ENCODE measurements at places on chromosomes 3 and 15. TPM values are rescaled to one million over a fixed set of nuclear protein-coding genes. Genes with fewer than 3 reads are reported as not detected.

DNA sequence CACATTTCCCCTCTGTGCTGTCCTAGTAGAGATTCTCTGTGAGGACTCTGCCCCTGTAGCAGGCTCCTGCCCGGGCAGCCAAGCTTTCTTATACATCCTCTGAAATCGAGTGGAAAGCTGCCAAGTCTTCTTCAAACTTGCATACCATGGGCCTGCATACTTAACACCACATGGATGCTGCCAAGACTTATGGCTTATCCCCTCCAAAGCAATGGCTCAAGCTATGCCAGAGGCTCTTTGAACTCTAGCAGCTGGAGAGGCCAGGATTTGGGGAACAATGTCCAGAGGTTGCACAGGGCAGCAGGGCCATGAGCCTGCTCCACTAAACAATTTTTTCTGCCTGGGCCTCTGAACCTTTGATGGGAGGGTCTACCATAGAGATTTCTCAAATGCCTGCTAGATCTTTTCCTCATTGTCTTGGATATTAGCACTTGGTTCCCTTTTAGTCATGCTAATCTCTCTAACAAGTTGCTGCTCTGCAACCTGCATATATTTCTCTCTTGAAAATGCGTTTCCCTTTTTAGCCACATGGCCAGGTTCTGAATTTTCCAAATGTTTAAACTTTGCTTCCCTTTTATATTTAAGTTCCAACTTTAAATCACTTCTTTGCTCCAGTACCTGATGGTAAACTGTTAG, 6.1 kb upstream of the PLSCR4 start:
- H3K4me1 ChIP-seq = peaks cover 3% of the 10 kb centered on the region
- DNase-seq = peak; percentile 34
- H3K27me3 ChIP-seq = no peaks in the 10 kb centered on the region
- no peak overlapping the region for H3K4me3 ChIP-seq

The GOLGA8S gene
- total RNA-seq = not detected

GRCh38 chr15:39741258-39741657, 41.4 kb downstream of the FSIP1 start:
- H3K4me3 ChIP-seq = no peak overlapping the region
- no peaks in the 10 kb centered on the region for H3K27me3 ChIP-seq
- DNase-seq = no peak
- peaks cover 11% of the 10 kb centered on the region for H3K4me1 ChIP-seq

DNA sequence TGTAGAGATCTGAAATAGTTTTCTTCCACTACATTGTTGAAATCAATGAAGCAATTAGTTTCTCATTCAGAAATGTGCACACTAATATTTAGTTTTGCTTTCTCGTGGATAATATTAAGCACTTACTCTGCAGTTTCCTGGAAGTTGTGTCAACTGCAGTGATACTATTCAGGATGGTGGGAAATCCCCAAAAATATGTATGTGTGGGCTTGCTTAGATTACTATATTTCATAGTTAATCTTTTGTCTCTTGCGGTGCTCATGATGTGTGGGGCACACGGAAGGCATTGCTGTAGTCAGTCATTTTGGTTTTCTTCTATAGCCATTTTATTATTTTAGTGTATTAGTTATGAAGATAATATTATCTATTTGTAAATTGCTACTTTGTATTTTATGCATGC, 19.7 kb downstream of the RAB11A start:
- no peak overlapping the region for H3K4me3 ChIP-seq
- no peaks in the 10 kb centered on the region for H3K27me3 ChIP-seq
- H3K36me3 ChIP-seq = peaks cover 47% of the 10 kb centered on the region
- no peak overlapping the region for H3K27ac ChIP-seq
- H3K4me1 ChIP-seq = no peaks in the 10 kb centered on the region

DNA sequence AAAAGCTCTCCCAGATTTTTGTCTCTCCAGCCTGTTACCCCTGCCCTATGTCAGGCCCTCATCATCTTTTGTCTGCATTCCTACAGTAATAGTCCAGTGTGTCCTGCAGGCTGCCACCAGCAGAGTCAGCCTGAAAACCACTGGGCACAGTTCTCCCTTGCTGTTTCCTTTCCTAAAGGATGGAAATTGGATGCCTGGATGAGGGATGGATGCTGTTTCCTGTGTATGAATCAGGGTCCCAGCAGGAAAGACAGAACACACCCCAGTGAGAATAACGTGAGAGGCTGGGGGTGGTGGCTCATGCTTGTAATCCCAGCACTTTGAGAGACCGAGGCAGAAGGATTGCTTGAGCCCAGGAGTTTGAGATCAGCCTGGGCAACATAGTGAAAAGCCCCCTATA, 3.3 kb upstream of the SNX33 start:
- H3K27me3 ChIP-seq = no peaks in the 10 kb centered on the region
- no peak overlapping the region for H3K27ac ChIP-seq
- H3K36me3 ChIP-seq = no peaks in the 10 kb centered on the region
- H3K4me1 ChIP-seq = no peaks in the 10 kb centered on the region
- no peak for DNase-seq

DNA sequence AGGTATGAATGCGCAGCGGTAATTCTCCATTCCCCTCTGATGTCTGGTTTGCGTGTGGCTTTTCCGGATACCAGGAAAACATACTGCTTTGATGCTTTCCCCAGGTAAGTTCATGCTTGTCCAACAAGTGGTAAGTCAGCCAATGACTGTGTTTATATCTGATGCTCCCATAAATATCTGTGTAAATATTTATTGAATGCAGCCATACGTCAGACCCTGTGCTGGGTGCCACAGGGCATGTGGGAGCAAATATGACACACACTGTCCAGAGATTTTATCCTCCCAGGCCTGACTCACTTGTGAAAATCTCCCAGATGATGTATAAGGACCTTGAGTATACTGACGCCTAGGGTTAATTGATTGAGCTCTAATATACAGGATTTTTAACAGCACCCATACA, 29.6 kb upstream of the CEMIP start:
- no peaks in the 10 kb centered on the region for H3K27me3 ChIP-seq
- no peaks in the 10 kb centered on the region for H3K4me1 ChIP-seq
- no peak overlapping the region for H3K27ac ChIP-seq
- no peaks in the 10 kb centered on the region for H3K36me3 ChIP-seq

DNA sequence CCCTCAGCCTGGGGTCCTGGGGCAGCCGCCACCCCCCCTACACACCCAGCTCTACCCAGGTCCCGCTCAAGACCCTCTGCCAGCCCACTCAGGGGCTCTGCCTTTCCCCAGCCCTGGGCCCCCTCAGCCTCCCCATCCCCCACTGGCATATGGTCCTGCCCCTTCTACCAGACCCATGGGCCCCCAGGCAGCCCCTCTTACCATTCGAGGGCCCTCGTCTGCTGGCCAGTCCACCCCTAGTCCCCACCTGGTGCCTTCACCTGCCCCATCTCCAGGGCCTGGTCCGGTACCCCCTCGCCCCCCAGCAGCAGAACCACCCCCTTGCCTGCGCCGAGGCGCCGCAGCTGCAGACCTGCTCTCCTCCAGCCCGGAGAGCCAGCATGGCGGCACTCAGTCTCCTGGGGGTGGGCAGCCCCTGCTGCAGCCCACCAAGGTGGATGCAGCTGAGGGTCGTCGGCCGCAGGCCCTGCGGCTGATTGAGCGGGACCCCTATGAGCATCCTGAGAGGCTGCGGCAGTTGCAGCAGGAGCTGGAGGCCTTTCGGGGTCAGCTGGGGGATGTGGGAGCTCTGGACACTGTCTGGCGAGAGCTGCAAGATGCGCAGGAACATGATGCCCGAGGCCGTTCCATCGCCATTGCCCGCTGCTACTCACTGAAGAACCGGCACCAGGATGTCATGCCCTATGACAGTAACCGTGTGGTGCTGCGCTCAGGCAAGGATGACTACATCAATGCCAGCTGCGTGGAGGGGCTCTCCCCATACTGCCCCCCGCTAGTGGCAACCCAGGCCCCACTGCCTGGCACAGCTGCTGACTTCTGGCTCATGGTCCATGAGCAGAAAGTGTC, 30.2 kb downstream of the PTPN23 start:
- peaks cover 12% of the 10 kb centered on the region for H3K4me1 ChIP-seq
- no peaks in the 10 kb centered on the region for H3K27me3 ChIP-seq
- H3K4me3 ChIP-seq = no peak overlapping the region
- no peak overlapping the region for H3K27ac ChIP-seq
- no peak for DNase-seq

DNA sequence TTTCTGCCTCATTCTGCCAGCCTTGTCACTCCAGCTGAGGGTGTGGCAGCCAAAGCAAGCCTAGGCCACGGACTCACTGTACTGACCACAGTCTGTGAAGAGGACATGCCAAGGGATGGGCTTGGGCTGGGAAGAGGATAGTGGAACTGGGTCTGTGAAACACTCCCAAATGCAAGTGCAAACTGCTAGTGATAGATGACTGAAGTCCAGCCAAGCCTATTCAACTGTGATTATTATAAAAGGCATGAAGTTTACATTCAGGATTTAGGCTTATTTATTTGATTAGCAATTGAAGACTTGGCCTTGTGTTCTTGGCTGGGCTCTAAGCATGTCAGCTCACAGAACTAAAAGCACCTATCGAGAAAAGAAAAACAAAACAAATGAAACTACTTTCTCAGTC, 84.9 kb upstream of the UBE2E1 start:
- no peaks in the 10 kb centered on the region for H3K36me3 ChIP-seq
- no peaks in the 10 kb centered on the region for H3K27me3 ChIP-seq
- H3K4me1 ChIP-seq = 0 out of 2 replicates have a peak, but pooled peaks cover 3% of the 10 kb centered on the region
- no peak overlapping the region for H3K27ac ChIP-seq
- DNase-seq = no peak
- H3K4me3 ChIP-seq = no peak overlapping the region

The GOLGA6A gene
- not detected for total RNA-seq

DNA sequence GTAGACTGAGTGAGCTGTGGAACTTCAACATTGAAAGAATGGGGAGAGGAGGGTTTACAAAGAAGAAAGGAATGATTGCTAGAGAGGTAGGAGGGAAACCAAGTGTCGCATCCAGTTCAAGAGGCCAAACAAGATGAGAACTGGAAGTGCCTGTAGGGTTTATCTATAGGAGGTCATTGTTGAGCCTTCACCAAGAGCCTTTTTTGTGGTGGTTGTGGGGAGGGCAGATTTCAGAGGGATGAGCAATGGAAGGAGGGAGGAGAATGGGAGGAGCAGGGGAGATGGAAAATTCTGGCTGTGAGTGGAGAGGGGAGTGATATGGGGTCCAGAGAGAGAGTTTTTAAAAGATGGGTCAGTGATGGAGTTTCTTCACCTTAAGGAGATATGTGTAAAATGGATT, 8.5 kb downstream of the PDIA5 start:
- DNase-seq = no peak
- peaks cover 20% of the 10 kb centered on the region for H3K4me1 ChIP-seq
- no peak overlapping the region for H3K27ac ChIP-seq
- no peaks in the 10 kb centered on the region for H3K36me3 ChIP-seq

DNA sequence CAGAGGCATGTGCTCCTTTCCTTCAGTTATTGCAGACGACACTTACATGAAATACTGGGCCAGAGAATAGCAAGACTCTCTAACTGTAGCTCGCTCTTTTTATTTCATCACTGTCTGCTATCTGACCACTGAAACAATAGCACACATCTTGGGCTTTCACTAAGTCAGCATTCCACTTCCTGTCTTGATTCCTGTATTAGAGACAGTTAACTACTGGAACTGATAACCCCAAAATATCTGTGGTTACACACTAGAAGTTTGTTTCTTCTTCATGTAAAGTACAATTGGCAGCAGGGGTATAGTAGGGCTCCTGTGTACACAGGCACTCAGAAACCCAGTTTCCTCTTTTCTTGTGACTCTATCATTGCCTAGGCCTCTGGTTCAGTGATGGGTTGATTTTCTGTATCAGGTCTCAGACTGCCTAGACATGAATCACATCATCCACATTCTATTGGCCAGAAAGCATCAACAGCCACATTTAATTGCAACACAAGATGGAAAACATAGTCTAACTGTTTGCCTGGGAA, 230.2 kb upstream of the CD96 start:
- peak; percentile 57 for DNase-seq
- H3K27me3 ChIP-seq = no peaks in the 10 kb centered on the region
- H3K36me3 ChIP-seq = no peaks in the 10 kb centered on the region
- peaks cover 49% of the 10 kb centered on the region for H3K4me1 ChIP-seq
- H3K4me3 ChIP-seq = no peak overlapping the region
- H3K27ac ChIP-seq = peak overlapping the region; percentile 46

The BHLHE40 gene
- total RNA-seq = 6.3 TPM

DNA sequence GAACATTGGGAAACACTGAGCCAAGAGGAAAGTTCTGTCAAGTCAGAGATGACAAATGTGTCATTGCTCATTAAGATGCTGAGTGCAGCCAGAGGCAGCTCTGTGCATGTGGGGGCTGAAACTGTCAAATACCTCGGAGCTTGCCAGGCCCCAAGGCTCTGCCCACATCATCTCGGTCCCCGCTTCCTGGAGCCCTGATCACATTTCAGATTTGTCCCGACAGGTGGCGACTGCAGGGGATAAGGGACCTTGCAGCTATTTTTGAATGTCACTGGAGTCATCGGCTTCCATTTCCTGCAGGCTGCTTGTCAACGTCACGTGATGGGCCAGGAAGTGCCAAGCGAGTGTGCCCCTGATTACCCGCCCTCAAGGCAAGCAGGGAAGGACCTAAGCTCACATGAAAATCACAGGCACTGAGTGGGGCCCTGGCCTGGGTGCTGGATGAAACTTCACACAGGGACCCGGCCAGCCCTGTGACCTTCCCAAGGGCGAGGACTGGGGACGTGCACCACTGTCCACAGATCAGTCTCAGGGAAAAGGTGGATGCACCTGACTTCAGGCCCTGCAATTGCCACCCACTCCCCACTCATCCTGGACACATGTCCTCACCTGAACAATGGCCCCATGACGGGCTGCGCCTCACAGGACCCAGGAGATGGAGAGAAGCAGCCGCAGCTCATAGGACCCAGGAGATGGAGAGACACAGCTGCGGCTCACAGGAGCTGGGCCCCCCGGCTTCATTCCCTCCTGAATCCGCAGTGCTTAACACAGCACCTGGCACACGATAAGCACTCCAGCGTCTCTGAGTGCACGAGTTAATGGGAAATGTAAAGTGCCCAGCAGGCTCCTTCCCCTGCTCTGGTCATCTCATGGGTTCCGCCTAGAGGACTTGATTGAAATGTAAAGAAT, 73.4 kb downstream of the NUP210 start:
- H3K36me3 ChIP-seq = no peaks in the 10 kb centered on the region
- peaks cover 26% of the 10 kb centered on the region for H3K4me1 ChIP-seq
- DNase-seq = peak; percentile 77
- H3K4me3 ChIP-seq = peak overlapping the region; percentile 23
- no peaks in the 10 kb centered on the region for H3K27me3 ChIP-seq
- peak overlapping the region; percentile 52 for H3K27ac ChIP-seq

- no peak for DNase-seq
- no peaks in the 10 kb centered on the region for H3K4me1 ChIP-seq
- peak overlapping the region; percentile 69 for H3K4me3 ChIP-seq
- H3K27me3 ChIP-seq = no peaks in the 10 kb centered on the region
- H3K27ac ChIP-seq = no peak overlapping the region
- no peaks in the 10 kb centered on the region for H3K36me3 ChIP-seq
These were observed 2.4 kb downstream of the ROBO2 start for GRCh38 chr3:77042343-77042742.
